ENCODE measurements at places on chromosomes 6 and 20. TPM values are rescaled to one million over a fixed set of nuclear protein-coding genes. Genes with fewer than 3 reads are reported as not detected.

Gene MUC22
- total RNA-seq: not detected

Gene AVP
- 0.56 TPM for total RNA-seq

Gene DEFB115
- total RNA-seq: not detected

Gene C6orf52
- total RNA-seq: not detected

DNA sequence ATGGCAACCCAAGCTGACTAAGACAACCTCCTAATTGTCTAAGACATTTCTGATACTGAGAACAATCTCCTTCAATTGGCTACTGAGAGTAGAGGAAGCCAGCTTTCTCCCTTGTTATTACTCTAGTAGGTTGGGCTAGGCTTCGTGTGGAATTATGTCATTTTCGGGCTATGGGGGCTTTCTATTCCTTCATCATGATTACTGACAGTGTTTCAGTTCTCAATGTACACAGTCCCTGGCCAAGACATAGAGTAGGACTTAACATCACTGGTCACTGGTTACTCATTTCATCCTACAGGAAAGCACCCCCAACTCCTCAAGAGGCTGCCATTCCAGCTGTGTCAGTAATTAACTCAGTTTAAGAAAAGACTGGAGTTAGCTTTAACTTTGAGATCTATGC lies 100.0 kb downstream of the KIF6 start:
- H3K4me3 ChIP-seq: no peak overlapping the region
- no peak for DNase-seq
- H3K27me3 ChIP-seq: no peaks in the 10 kb centered on the region

- no peak for DNase-seq
- H3K27me3 ChIP-seq: no peaks in the 10 kb centered on the region
- no peaks in the 10 kb centered on the region for H3K36me3 ChIP-seq
- H3K4me1 ChIP-seq: no peaks in the 10 kb centered on the region
- H3K27ac ChIP-seq: no peak overlapping the region
These were observed 368.7 kb upstream of the MANEA start for GRCh38 chr6:95208621-95209020.

Gene HLA-DRA
- total RNA-seq: 51.0 TPM

DNA sequence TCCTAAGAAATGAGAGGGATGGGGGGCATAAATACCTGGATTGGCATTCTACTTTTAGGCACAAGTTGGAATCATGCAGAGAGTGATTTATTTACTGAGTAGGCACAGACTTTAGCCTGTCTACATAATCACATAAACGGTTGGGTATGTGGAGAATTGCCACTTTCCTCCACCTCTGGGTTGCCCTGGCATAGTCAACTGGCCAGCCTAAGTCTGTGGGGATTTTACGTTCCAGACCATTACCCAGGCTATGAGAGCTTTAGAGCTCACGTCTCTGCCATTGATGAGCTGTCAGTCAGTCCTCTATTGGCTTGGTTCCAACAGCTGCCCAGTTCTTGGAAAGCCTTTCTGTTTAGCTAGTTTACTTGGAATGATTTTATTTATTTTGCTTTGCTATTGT lies 5.0 kb upstream of the BHLHE23 start:
- peaks cover 44% of the 10 kb centered on the region for H3K27me3 ChIP-seq
- no peaks in the 10 kb centered on the region for H3K36me3 ChIP-seq
- no peak overlapping the region for H3K27ac ChIP-seq
- no peak for DNase-seq
- no peak overlapping the region for H3K4me3 ChIP-seq
- H3K4me1 ChIP-seq: peaks cover 42% of the 10 kb centered on the region

- H3K4me1 ChIP-seq: no peaks in the 10 kb centered on the region
- peaks cover 21% of the 10 kb centered on the region for H3K27me3 ChIP-seq
- DNase-seq: no peak
These were observed 48.2 kb downstream of the PDYN start for GRCh38 chr20:1945660-1946059.

GRCh38 chr6:9409126-9409525 lies 973.8 kb upstream of the SLC35B3 start:
- H3K27me3 ChIP-seq: no peaks in the 10 kb centered on the region
- H3K4me3 ChIP-seq: no peak overlapping the region
- no peaks in the 10 kb centered on the region for H3K4me1 ChIP-seq
- DNase-seq: no peak
- H3K27ac ChIP-seq: no peak overlapping the region
